ENCODE measurements at places on chromosomes 1 and 21.

DNA sequence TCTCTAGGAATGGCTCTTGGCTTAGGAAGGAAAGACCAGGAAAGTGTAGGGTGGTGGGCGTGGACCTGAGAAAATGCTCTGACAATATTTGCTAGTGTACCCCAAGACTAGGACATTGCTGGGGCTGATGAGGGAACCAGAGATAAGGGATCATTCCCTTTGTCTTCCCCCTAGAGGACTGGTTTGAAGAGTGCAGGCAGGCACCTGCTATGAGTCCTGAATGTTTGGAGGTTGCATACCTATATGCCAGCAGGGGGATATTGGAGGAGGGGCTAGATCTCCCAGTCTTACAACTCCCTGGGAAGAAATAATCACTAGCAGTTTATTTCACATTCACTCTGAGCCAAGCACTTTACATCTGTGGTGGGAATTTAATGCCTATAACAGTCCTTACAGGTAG lies 6.0 kb upstream of the BCL10 start:
- no peaks in the 10 kb centered on the region for H3K36me3 ChIP-seq
- H3K27ac ChIP-seq: no peak overlapping the region

- no peaks in the 10 kb centered on the region for H3K36me3 ChIP-seq
- H3K4me3 ChIP-seq: no peak overlapping the region
- H3K4me1 ChIP-seq: no peaks in the 10 kb centered on the region
- DNase-seq: no peak
- H3K27ac ChIP-seq: no peak overlapping the region
Measured at GRCh38 chr21:45572783-45573451, 30.7 kb upstream of the SLC19A1 start.

DNA sequence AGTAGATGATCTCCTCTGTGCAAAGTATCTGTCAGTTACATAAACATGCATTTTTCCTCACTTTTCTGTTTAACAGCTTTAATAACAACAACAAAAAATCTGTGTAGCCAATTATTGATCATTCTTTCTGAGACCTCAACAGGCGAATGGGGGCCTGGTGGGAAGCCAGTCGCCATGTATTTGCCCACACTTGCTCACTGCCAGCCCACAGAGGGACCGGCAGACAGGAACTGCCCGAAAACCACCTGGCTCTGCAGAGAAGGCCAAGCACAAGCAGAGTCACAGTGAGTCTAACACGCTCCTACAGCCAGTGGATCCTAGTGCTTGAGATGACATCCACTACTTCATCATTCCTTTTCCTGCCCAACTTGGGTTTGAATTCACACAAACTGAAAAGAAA lies 56.1 kb downstream of the NPHP4 start:
- H3K4me1 ChIP-seq: no peaks in the 10 kb centered on the region
- H3K27ac ChIP-seq: no peak overlapping the region
- DNase-seq: no peak

DNA sequence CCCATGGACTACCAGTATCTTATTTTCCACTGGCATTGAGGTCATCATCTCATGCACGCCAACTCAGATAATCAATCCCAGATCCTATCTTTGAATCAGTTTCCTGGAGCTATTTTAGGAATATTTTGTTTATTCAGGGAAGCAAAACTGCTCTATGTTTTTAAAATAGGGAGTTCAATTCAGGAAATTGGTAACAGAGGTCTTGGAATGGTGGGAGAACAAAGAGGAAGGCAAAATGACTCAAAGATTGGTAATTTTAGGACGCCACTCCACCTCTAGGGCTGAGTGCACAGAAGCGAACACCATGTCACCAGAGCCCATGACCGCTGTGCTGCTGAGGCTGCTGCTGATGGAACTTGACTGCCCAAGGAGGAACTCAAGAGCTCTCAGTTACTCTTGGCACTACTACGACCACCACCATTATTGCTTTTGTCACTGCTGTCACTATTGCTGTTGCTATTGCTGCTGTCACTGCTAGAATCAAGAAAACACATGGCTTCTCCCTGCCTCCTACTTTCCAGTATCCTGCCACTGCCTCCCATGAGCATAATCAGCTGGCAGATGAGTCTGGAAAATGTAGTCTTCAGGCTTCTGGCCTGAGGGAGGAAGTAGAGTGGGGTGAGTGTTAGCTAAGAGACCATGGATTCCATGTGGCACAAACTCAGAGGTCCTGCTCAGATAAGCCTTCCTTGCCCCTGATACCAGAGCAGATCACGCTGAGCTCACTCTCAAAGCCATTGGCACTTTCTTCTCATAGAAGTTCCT lies 71.6 kb upstream of the CNIH3 start:
- no peak for DNase-seq
- no peak overlapping the region for H3K27ac ChIP-seq
- H3K36me3 ChIP-seq: no peaks in the 10 kb centered on the region
- H3K4me1 ChIP-seq: no peaks in the 10 kb centered on the region

DNA sequence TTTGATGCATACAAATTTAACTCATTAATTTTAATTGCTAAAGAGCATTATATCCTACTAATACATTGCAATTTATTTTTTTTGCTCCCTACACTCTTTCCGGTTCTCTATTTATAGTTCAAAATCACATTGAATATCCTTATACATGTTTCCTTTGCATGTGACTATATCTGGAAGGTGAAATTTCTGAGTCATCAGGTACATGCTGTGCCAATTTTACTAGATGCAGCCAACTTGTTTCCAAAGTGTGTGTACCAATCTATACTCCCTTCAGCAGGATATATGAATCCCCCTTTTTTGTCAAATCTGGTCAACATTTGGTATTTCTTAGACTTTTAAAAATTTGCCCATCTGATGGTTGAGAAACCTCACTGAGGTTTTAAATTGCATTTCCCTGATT lies 602.9 kb upstream of the CAMK1G start:
- DNase-seq: no peak
- H3K4me3 ChIP-seq: no peak overlapping the region
- H3K27me3 ChIP-seq: no peaks in the 10 kb centered on the region
- H3K36me3 ChIP-seq: no peaks in the 10 kb centered on the region
- H3K4me1 ChIP-seq: peaks cover 10% of the 10 kb centered on the region

DNA sequence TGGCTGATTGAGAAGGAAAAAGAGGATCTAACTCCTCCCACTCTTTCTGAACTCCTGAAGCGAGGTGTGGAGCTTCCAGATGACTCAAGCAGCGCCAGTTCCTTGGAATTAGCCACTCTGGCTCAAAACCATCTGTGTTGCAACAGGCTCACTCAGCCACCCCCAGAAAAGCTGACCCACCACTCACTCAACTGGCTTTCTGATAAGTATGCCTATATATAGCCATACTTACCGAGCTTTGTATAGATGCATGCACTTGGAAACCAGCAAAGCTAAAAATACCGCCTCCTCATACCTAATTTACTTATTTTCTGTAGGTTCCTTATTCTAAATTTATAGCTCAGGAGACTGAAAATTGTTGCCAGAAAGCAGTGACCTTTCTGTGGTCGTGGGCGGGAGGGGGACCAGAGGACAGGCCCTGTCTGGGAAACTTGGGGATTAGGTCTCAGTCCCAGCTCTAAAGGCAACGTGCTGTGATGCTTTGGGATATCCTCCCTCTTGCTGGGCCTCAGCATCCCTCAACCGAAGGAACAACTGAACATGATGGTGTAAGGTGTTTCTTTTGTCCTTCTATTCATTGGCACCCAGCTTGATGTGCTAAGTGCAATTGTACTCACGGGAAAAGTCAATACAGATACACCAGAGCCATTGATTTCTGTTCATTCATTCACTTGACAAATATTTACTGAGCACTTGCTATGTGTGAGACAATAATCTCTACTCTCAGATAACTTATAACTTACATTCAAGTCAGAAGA lies 65.7 kb downstream of the NENF start:
- no peak overlapping the region for H3K27ac ChIP-seq
- DNase-seq: no peak
- no peak overlapping the region for H3K4me3 ChIP-seq
- no peaks in the 10 kb centered on the region for H3K36me3 ChIP-seq
- no peaks in the 10 kb centered on the region for H3K27me3 ChIP-seq
- H3K4me1 ChIP-seq: no peaks in the 10 kb centered on the region

- H3K4me3 ChIP-seq: no peak overlapping the region
- no peak for DNase-seq
- no peaks in the 10 kb centered on the region for H3K36me3 ChIP-seq
- H3K27me3 ChIP-seq: no peaks in the 10 kb centered on the region
- H3K4me1 ChIP-seq: no peaks in the 10 kb centered on the region
- H3K27ac ChIP-seq: no peak overlapping the region
Measured at GRCh38 chr1:3767328-3767925, 5.1 kb upstream of the SMIM1 start.

GRCh38 chr1:31412732-31413404 lies at the start of gene SERINC2:
SERINC2 (plus strand) TSS chr1:31413213; CDS start chr1:31413266, 53 bp downstream.
- H3K27me3 ChIP-seq: no peaks in the 10 kb centered on the region
- peaks cover 22% of the 10 kb centered on the region for H3K4me1 ChIP-seq
- no peak for DNase-seq
- peak within 1 kb of the TSS; percentile 75 for H3K27ac ChIP-seq
- peak within 1 kb of the TSS; percentile 73 for H3K4me3 ChIP-seq

GRCh38 chr1:187733232-187733631 lies 904.5 kb downstream of the PLA2G4A start:
- H3K27me3 ChIP-seq: no peaks in the 10 kb centered on the region
- no peak for DNase-seq
- no peak overlapping the region for H3K4me3 ChIP-seq
- no peaks in the 10 kb centered on the region for H3K36me3 ChIP-seq
- no peaks in the 10 kb centered on the region for H3K4me1 ChIP-seq

GRCh38 chr1:53480678-53481077 lies 21.5 kb downstream of the DMRTB1 start:
- H3K4me1 ChIP-seq: no peaks in the 10 kb centered on the region
- H3K4me3 ChIP-seq: no peak overlapping the region
- no peaks in the 10 kb centered on the region for H3K36me3 ChIP-seq
- no peak for DNase-seq
- no peak overlapping the region for H3K27ac ChIP-seq

DNA sequence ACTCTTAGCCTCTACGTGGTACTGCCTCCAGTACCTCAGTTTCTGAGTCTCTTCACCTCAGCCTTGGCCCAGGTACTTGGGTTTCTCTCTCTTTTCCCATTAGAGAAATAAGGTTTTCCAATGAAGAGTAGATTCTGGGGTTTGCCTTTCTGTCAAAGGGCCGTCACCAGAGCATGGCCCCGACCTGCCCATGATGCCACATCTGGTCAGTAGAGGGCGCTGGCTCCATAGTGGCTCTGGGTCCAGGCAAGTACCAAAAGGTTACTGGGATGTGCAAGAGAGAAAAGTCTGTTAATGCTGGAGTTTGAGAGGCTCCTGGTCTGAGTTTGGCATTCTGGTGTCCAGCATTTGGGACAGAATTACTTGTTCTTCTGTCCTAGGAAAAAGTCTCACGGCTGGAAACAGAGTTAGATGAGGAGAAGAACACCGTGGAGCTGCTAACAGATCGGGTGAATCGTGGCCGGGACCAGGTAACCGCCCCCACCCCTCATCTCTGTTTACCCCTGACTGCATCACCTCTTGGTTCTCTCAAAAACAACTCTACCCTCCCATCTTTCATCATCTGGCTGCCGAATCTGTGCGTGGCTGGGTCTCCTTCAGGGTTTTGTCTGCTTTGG lies 5.3 kb upstream of the TUFT1 start:
- H3K36me3 ChIP-seq: no peaks in the 10 kb centered on the region
- H3K27ac ChIP-seq: no peak overlapping the region
- no peaks in the 10 kb centered on the region for H3K27me3 ChIP-seq
- no peaks in the 10 kb centered on the region for H3K4me1 ChIP-seq

- no peak overlapping the region for H3K4me3 ChIP-seq
- no peak for DNase-seq
- no peak overlapping the region for H3K27ac ChIP-seq
- H3K4me1 ChIP-seq: no peaks in the 10 kb centered on the region
Measured at GRCh38 chr1:96660503-96660902, 61.1 kb upstream of the PTBP2 start.

GRCh38 chr1:145962157-145963102 lies 1.9 kb downstream of the ANKRD34A start:
- H3K27me3 ChIP-seq: no peaks in the 10 kb centered on the region
- H3K4me1 ChIP-seq: peaks cover 39% of the 10 kb centered on the region
- DNase-seq: peak; percentile 66
- H3K27ac ChIP-seq: peak overlapping the region; percentile 93
- peak overlapping the region; percentile 73 for H3K4me3 ChIP-seq
- no peaks in the 10 kb centered on the region for H3K36me3 ChIP-seq

GRCh38 chr1:238652346-238652968 lies 733.9 kb upstream of the CHRM3 start:
- no peaks in the 10 kb centered on the region for H3K4me1 ChIP-seq
- H3K36me3 ChIP-seq: no peaks in the 10 kb centered on the region
- no peak overlapping the region for H3K4me3 ChIP-seq
- no peaks in the 10 kb centered on the region for H3K27me3 ChIP-seq
- DNase-seq: no peak
